ENCODE measurements at places on chromosomes 4 and X. TPM values are rescaled to one million over a fixed set of nuclear protein-coding genes. Genes with fewer than 3 reads are reported as not detected.

Gene DRD5
- total RNA-seq = not detected

Gene GRPEL1
- 32.3 TPM for total RNA-seq

Gene SHISA3
- 9.2 TPM for total RNA-seq

Gene HDAC6
- total RNA-seq = 45.6 TPM

Gene CPZ
- total RNA-seq = 1.3 TPM

Gene WAS
- 3.0 TPM for total RNA-seq

Gene CLDN2
- total RNA-seq = not detected

Gene COL4A5
- total RNA-seq = 22.4 TPM

Gene CXorf49
- total RNA-seq = not detected

Gene VEGFC
- 11.4 TPM for total RNA-seq

Gene PDLIM3
- total RNA-seq = 314 TPM

Gene AMER1
- total RNA-seq = 5.5 TPM

- DNase-seq = no peak
Observed at GRCh38 chr4:82696117-82696860, 102.3 kb downstream of the SCD5 start.

DNA sequence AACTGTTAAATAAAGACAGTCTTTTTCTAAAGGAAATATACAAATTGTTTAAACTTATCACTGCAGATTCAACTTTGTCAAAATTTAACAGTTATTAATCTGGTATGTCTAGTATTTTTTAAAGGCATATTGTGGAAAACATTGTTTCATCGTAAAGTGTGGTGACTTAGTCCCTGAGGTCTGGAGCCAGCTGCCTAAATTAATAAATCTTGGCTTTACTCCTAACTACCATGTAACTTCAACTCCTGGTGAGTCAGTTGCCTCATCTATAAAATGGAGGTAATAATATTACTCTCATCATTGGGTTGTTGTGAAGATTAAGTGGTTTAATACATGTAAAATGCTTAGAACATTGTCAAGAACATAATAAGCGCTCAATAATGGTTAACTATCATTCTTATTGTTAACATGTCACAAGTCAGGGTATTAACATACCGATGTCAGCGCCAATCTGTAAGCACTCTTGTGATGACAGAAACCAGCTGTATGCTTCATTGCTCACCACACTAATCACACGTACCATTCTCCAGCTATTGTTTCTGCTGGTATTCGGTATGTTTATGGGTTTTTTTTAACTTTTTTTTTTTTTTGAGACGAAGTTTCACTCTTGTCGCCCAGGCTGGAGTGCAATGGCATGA lies 14.1 kb upstream of the SMIM43 start:
- DNase-seq = no peak

GRCh38 chr4:26819478-26820095 lies 41.1 kb upstream of the STIM2 start:
- no peak for DNase-seq

- no peak for DNase-seq
Observed at GRCh38 chr4:173556398-173557131, 26.5 kb upstream of the HAND2 start.

DNA sequence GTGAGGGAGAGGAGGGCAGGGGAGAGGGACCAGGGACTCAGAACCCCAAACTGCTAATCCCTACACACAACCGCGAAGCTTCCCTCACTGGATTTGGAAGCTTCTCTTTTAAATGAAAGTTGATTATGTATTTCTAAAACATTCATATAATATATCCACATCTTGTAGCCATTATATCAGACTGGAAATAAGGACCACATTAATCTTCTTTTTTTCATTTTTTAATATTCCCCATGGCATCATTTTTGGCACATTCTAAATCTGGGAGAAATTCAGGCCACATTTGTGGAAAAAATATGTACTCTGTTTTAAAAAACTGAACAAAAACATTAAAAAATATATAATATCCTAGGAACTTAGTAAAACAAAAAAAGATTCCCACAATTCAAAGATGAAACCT lies 97.8 kb downstream of the AFAP1 start:
- DNase-seq = no peak

- DNase-seq = no peak
Observed at GRCh38 chr4:114015444-114015899, 36.0 kb upstream of the ARSJ start.

- no peak for DNase-seq
Observed at GRCh38 chr4:101321481-101322042, 25.8 kb downstream of the PPP3CA start.

- no peak for DNase-seq
Observed at GRCh38 chrX:54980334-54980733, 13.7 kb downstream of the PFKFB1 start.

GRCh38 chr4:22634541-22635181 lies 58.1 kb upstream of the GBA3 start:
- no peak for DNase-seq

- DNase-seq = no peak
Observed at GRCh38 chr4:134043266-134043665, 158.3 kb downstream of the PABPC4L start.

- peak; percentile 49 for DNase-seq
Observed at GRCh38 chr4:3644849-3645627, 112.8 kb upstream of the LRPAP1 start.

DNA sequence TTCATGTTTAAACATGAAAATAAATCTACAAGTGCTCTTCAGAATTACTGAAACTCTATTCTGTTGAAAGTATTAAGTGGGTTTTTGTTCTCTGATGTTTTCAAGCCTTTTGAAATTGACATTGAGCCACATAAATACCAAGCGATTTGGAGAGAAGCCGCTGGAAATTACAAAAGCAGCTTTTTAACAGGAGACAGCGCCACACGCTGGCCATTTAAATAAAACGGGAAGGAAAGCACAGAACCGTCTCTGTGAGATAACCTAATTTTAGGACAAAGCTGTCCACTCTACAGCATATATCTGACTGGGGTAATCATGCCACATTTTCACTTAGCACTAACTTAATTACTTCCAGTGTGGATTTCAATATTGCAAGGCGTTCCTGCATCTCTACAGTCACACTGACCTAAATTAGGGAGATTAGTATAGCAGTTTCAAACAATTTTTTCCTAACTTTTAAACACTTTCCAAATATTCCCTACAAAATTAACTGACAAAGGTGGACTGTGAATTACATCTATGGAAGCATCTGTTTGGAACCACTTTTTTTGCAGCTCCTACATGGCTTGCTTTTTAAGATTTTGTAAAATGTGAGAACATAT lies 6.8 kb upstream of the ANOS1 start:
- DNase-seq = peak; percentile 34

DNA sequence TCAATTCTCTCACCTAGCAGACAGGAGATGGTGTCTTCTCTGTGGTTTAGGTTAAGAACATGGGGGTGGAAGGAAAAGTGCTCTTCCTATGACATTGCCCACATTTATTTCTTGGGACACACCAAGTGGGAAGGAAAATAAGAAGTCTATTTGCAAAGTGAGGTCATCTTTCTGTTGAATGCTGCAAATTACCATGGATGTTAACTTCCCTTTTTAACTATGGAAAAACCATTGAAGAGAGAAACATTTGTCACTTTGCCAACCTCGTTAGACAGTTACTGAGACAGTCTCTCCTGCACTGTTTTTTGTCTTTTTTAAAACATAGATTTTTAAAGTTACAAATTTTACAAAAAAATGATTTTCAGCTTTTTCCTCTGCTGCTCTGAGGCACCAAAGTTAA lies 72.8 kb upstream of the BEND4 start:
- no peak for DNase-seq

DNA sequence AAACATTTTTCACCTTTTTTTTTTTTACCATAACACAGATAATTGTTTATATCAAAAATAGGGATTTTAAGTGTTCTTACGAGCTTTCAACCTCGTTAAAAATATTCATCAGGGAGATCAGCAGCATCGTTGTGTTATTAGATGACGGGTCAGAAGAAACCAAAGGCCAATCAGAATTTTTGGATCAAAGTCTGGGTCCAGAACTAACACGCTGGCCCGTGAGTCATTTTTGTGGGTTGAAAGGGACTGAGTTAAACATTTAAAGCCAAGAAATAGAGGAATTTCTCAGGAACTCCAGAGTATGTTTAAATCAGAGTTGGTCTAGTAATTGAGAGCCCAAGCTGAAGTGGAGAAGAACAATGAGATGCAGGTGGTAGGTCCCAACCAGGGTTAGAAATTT lies 170.8 kb downstream of the TLL1 start:
- no peak for DNase-seq

- DNase-seq = no peak
Observed at GRCh38 chr4:25977397-25978170, 63.6 kb downstream of the SMIM20 start.

GRCh38 chr4:123443401-123444289 lies 47.0 kb downstream of the SPRY1 start:
- DNase-seq = no peak

GRCh38 chrX:64805683-64806082 lies 170.6 kb downstream of the ZC4H2 start:
- no peak for DNase-seq

- DNase-seq = no peak
Observed at GRCh38 chr4:108126806-108127205, 41.9 kb downstream of the LEF1 start.

GRCh38 chrX:2878563-2878962 lies 49.8 kb downstream of the GYG2 start:
- DNase-seq = no peak

DNA sequence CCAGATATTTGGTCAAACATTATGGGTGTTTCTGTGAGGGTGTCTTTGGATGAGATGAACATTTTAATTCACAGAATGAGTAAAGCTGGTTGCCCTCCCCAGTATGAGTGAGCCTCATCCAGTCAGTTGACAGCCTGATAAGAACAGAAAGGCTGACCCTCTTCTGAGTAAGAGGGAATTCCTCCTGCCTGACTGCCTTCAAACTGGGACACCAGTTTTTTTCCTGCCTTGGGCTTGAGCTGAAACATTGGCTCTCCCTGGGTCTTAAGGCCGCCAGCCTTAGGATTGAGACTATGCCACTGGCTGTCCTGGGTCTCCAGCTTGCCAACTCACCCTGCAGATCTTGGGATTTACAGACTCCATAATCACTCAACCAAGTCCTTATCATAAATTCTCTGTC lies 14.5 kb upstream of the MAML3 start:
- DNase-seq = no peak

Measured in right cardiac atrium (tissue), 5 donors.